ENCODE measurements at places on chromosomes 6 and 20.

DNA sequence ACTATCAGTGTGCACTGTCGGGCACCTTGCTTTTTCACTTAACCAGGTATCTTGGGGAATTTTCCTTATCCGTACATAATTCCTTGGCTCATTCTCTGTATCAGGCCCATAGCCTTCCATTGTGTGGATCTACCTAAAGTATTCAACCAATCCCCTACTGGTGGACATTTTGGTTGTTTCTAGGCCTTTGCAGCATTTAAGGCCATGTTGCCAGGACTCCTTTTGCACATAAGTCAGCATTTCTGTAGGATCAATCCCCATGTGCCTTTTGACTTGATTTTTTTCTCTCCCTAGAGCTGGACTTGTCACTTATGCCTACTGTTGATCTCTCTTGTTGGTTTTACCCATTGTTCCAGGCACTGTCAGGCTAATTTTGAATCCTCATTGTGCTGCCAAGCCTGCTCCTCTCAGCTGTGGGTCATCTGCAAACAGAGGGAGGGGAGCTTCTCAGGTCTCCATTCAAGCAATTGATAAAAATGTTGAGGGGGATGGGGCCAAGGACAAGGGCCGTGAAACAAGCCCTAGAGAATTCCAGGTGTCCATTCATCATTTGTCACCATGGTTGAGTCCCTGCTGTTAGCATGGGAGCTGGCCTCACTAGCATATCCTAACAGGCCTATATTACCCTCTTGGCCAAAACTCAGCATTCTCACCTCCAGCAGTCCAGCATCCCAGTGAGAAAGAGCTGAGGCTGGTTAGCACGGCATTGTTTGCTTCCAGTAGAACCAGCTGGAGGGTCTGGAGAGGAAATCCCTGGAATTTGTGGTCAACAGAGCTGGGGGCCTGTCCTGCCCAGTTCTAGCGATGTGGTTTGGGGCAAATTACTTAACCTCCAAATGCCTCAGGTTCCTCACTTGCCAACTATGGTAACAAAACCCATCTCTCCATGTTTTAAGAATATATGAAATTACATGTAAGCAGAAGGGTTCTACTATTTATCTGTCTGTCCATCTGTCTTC is 178.4 kb downstream of the MRPL14 start:
- no peak for DNase-seq

GRCh38 chr6:133300896-133301295 is 59.7 kb downstream of the EYA4 start:
- DNase-seq, result no peak

GRCh38 chr6:67591910-67592309 is 1043.2 kb upstream of the ADGRB3 start:
- no peak for DNase-seq

DNA sequence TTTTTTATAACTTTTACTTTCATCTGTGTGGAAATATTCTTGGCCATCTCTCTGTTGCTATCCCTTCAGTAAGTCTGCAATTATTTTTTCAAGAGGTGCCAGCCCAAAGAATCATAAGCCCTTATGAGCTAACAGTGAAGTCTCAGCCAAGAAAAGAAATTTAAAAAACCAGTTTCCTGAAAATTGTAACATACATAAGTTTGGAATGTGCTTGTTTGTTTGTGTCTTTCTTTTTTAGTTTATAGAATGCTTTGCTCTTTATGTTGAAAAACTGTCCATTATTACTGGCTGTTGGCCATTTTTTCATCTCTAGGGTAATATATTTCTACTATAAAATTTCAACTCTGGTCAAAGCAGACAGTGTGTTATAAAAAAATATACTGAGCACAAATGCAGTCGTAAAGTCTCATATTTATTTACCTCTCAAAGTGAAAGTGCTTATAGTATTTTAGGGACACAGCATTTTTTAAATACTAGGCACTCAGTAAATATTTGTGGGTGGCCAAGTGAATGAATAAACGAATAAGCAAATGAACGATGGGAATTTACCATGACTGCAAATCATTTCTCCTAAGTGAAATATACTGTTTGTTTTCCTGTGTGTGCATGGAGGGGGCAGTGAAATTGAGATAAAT is 659.7 kb downstream of the KIF16B start:
- no peak for DNase-seq

GRCh38 chr6:162798546-162799266 is 70.9 kb downstream of the PACRG start:
- no peak for DNase-seq

GRCh38 chr6:103719545-103719944 is 1140.2 kb downstream of the HACE1 start:
- DNase-seq, result no peak

DNA sequence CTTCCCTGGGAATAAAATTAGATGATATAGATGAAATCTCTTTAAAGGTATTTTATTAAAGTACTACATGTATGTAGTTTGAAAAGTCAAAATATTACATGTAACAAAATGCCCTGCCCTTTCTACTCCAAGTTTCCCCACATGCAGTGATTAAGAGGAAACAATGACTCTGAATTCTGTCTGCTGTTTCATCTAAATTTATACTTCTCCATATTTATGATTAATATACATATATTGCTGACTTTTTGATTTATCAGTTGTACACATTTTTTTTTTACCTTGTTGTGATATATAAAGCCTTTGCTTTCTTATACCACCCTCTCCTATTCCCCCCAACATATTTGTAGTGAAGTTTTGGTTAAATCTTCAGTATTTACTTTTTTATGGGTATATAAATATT is 127.9 kb downstream of the ZFAND3 start:
- DNase-seq, result no peak

- DNase-seq, result no peak
Observed at GRCh38 chr6:95280686-95281273, 296.6 kb upstream of the MANEA start.

DNA sequence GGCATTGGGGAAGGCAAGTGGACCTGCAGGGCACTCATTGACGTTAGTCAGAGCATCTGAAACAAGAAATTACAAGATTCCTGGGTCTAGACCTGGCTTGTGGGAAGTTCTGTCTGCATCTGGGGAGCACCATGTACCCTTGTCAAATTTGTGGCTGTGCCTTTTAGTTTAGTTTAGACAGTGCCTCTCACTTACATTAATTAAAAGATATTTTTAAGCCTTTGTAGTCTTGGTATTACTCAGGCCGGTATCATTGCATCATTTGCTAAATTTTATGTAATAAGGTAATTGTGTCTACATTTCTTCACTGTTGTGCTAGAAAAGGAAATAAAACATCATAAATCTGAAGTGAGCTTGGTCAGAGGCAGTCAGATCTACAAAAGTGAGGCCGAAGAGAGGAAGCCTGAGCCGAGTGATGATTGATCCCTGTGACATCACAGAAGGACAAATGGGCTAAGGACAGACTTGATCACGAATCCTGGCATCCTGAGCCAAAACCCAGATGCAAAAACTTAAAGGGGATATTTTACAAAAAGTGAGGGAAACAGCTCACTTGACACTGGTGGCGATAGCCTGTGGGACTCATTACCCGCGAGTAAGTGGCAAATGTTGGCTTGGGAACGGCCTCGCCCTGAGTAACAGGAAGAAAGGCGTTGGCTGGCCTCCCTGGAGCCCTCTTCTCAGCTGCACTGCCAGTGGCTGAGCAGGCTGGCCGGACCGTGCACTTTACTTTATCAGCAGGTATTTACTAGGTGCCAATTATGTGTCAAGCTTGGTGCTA is 106.5 kb downstream of the TCP11 start:
- DNase-seq, result no peak

- DNase-seq, result no peak
Observed at GRCh38 chr20:64268174-64268573, 12.6 kb downstream of the PCMTD2 start.

DNA sequence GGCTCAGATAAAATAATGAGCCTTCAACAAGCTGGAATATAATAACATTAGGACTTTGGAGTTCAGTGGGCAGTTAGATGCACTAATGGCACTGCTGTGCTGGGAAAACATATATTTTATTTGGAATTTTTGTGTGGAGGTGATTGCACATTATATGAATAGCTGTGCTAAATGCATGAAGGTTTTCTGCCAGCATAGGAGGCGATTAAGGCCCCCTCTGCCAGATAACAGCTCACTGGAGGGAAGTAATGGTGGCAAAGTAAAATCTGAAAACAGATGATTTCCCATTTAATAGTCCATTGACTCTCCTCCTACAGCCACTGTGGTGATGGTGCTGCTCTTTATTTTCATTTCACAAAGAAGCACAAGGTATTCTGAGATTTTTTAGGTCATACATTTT is 326.0 kb downstream of the GRIK2 start:
- DNase-seq, result no peak

DNA sequence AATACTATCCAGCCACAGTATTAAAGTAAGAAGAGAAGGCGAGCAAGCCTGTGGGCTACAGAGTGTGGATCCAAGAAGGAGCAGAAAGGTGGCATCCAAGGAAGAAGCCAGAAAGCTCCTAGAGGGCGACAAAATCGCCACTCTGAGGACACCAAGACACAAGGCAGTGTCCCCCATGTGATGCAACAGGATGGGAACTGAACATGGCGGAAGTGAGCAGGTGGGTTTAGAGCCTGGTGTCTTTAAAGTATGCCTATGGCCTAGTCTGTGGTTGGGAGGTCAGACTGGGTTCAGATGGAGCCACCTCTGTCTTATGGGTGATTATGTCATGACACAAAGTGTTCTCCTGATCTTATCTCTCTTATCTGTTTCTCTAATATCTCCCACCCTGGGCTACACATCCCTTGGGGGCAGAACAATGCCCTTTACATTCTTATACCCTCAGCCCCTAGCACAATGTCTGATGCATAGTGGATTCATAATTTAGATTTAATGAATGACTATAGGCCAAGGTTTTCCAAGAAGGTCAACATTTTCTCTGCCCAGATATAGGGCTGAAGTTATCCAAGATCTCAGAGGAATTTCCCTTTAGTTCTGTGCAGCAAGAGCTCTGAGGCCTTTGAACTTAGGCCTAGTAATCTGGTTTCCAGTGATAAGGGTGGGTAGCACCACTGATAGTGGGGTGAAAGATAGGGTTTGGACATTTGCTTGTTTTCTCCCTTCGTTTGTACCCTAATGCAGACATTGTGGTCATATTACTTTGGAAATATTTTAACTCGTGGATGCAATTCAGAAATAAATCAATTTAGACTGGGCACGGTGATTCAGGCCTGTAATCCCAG is 167.3 kb upstream of the AKIRIN2 start:
- no peak for DNase-seq

- DNase-seq, result no peak
Observed at GRCh38 chr6:116396441-116396840, 25.7 kb downstream of the DSE start.

- no peak for DNase-seq
Observed at GRCh38 chr6:168157272-168158212, 78.5 kb upstream of the FRMD1 start.

DNA sequence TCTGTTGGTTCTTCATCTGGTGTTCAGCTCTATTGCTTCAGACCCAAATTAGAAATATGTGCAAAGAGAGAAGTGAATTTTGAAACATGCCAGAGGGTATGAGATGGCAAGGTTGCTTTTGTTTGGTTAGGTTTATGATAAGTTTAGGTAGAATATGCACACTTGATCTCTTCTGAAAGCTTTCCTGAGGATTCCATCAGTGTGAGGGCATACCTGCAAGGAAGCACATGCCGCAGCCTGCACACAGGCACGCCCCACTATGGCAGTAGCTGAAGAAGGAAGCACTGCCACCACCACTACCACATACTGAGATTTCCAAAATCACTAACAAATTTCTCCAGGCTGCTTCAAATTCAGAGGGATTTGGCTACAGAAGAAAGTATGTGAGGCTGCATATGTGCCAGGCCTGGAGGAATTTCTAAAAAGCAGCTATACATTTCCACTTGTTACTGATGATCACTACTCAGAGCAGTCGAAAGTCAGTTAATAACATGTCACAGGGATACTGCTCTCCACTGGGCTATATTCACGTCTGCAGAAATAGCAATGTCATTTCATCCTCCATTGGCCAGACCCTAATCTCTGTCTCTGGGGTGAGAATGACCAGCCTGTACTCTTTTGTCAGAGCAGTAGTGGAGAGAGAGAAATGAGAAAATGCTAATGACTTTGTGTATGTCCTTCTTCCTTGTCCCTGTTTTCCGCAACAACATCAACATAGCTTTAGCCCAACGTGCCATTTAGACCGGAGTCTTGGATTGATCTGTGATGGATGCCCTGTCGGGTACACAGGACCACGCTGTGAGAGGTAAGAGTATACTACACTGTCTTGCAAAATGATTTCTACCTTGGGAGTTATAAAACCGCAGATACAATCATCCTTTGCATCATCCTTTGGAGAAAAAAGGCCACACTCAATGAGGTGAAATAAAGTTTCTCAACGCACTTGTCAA is 396.7 kb downstream of the LAMA2 start:
- no peak for DNase-seq

All from NCI-H1436 treated with DMSO at 0.1 percent for 48 hours (cell line).